Suppressor macrophage treated with lipopolysaccharide for 1 hour (primary cell): ENCODE measurements at places on chromosomes 7 and 10.

- DNase-seq, result no peak
Measured at GRCh38 chr7:139721417-139721816, 56.4 kb downstream of the HIPK2 start.

- no peak for DNase-seq
Measured at GRCh38 chr7:99742737-99743394, 7.9 kb upstream of the CYP3A7 start.

- no peak for DNase-seq
Measured at GRCh38 chr7:128166603-128167041, 74.5 kb upstream of the LEP start.

DNA sequence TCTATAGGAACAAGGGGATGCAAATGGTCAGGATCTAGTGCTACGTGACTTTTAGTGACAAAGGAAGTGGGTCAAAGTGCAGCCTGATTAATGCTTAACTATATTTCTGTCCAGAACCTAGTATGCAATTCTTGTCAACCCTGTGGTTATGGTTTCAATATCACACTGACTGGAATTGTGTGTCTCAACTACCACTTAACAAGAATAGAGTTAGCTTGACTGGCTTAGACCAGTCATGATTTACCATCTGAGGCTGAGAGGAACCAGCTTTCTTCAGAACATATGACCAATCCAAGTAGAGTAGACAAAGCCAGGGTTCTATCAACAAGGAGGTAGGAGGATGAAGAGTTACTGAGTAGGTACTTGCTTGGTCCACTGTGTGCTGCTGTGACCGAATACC is 54.4 kb downstream of the MYPN start:
- no peak for DNase-seq

- DNase-seq, result no peak
Measured at GRCh38 chr10:95536894-95537541, 24.2 kb downstream of the SORBS1 start.

DNA sequence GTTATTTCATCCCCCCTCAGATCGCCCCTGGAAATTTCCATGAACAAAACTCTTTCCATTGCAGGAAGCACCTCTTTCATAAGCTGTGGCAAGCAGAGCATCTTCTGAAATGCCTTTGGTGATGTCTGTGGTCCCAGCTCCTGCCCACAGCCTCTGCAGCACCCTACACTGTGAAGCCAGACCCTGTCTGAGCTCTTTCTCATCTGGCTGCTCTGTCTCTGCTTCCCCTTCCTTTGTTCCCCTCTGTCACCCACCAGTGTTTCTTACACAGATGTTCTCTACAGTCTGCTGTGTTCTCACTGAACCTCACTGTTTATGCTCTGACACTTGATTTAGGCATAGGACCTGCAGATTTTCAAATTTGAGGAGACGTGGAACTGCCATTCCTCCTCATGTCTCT is 1.9 kb upstream of the TAS2R39 start:
- no peak for DNase-seq

- no peak for DNase-seq
Measured at GRCh38 chr10:60110739-60111138, 204.4 kb upstream of the CCDC6 start.

DNA sequence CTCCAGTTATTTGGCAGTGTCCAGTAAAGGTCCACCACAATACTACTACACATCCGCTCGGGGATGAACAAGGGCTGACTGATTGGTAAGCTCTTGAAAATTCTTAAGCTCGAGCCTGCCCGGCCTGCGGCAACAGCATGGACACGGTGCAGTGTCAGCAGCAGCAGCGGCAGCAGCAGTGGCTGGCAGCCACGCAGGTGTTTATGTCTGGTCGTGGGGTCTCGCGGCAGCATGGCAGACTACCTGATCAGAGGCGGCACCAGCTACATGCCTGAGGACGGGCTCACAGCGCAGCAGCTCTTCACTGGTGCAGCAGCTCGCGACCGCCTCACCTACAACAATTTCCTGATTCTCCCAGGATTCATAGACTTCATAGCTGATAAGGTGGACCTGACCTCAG is 19.6 kb upstream of the TRIM24 start:
- DNase-seq, result no peak

- no peak for DNase-seq
Measured at GRCh38 chr7:1087952-1088920, at the start of gene GPER1. Gene GPER1 (plus strand): TSS chr7:1088113. CDS start chr7:1091729, 3,616 bp downstream.

DNA sequence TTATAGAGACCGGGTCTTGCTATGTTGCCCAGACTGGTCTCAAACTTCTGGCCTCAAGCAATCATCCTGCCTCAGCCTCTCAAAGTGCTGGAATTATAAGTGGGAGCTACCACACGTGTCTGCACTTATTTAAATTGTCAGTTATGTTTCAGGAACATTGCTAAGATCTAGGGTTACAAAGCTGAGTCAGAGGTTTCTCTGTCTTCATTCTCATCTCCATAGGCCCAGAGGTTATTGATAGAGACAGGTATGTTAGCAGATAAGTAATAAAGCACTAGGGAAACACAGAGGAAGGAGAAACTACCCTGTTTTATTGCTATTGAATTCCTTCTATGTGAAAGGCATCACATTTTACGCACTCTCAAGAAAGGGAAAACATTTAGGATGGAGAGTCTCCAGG is 214.1 kb downstream of the REEP3 start:
- DNase-seq, result no peak
